Esophagus muscularis mucosa (tissue), 4 donors: ENCODE measurements at places on chromosomes 3 and 15. TPM values are rescaled to one million over a fixed set of nuclear protein-coding genes. Genes with fewer than 3 reads are reported as not detected.

GRCh38 chr15:49865925-49866757, 245.3 kb downstream of the DTWD1 start:
- H3K36me3 ChIP-seq = no peaks in the 10 kb centered on the region
- peaks cover 3% of the 10 kb centered on the region for H3K4me1 ChIP-seq
- H3K4me3 ChIP-seq = no peak overlapping the region
- H3K27ac ChIP-seq = no peak overlapping the region
- no peaks in the 10 kb centered on the region for H3K27me3 ChIP-seq

GRCh38 chr3:158572766-158573060, 1.7 kb downstream of the MLF1 start:
- no peaks in the 10 kb centered on the region for H3K27me3 ChIP-seq
- H3K4me1 ChIP-seq = peaks cover 8% of the 10 kb centered on the region
- DNase-seq = no peak
- H3K4me3 ChIP-seq = no peak overlapping the region
- H3K36me3 ChIP-seq = no peaks in the 10 kb centered on the region

DNA sequence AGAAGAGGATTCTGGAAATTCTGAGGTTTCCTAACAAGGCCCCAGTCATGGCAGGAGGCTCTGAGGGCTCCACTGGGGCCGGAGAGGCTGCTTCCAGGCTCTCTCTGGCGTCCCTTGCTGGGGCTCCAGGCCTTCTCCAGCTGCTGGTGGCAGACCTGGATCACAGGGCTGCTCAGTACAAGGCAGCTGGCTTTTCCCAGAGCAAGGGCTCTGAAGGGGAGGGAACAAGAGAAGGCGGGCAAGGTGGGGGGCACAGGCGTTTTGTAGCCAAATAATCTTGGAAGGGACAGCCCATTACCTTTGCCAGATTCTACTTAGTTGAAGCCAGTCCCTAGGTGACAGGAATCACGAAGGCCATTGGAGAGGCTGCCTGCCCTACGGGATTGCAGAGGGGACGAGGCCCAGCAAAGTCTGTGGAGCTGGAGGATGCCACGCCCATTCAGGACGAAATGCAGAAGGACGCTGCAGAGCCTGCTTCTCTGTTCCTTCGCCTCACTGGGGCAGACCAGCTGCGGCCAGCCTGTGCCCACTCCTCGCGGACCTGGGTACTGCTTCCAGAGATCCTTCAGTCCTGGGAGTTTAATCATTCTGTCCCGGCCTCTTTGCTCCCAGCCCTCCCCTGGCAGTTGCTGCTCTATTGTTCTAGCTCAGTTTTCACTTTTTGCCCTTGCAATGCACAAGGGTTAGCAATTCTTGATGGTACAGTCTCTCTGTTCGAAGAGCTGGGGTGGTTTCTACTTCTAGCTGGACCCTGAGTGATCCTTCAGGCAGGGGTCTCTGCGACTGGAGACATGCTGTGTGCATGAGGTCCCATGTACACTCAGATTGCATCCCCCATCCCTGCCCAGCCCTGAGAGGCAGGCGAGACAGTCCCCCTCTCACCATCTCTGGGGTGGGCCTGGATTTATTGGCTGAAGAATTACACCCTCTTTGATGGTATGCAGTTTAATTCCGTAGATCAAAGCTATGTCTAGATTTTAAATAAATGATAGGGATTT, 149.3 kb upstream of the MEF2A start:
- H3K4me1 ChIP-seq = no peaks in the 10 kb centered on the region
- no peak overlapping the region for H3K4me3 ChIP-seq
- H3K27ac ChIP-seq = no peak overlapping the region
- H3K36me3 ChIP-seq = no peaks in the 10 kb centered on the region
- DNase-seq = peak; percentile 74

DNA sequence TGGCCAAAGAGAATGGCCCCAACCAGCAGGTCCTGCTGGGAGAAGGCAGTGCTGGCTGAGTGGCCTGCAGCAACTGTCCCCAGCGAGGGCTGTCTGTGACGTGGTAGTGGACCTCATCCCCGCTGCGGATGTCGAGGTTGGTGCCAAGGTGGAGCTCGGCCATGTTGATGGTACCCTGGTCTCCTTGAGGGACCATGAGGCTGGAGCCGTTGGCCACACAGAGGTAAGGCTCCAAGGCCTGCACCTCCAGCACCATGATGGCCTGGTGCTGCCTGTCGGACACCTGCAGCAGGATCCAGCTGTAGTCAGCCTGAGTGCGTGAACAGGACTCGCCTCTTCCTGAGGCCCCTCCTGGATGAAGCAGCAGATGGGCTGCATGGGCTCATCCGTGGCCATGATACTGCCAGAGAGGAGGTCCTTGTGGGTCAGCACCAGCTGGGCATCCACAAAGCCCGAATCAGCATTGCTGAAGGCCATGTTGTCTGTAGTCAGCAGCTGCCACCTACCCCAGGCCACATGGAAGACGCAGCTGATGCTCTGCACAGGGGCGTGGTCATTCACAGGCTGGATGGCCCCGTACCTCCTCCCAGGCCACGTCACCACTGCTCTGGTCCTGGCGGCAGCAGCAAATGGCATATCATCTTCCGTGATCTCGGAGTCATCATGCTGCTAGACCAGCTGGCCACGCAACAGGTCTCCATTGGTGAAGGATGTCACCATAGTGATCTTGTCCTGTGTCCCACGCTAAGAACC, 167.5 kb downstream of the GOLGA6L4 start:
- no peak overlapping the region for H3K27ac ChIP-seq
- no peaks in the 10 kb centered on the region for H3K4me1 ChIP-seq
- peak; percentile 91 for DNase-seq
- H3K36me3 ChIP-seq = peaks cover 3% of the 10 kb centered on the region

GRCh38 chr3:182682263-182683241, 110.8 kb upstream of the ATP11B start:
- no peak overlapping the region for H3K27ac ChIP-seq
- no peaks in the 10 kb centered on the region for H3K36me3 ChIP-seq
- DNase-seq = no peak
- peak overlapping the region; percentile 49 for H3K4me3 ChIP-seq
- peaks cover 13% of the 10 kb centered on the region for H3K4me1 ChIP-seq

DNA sequence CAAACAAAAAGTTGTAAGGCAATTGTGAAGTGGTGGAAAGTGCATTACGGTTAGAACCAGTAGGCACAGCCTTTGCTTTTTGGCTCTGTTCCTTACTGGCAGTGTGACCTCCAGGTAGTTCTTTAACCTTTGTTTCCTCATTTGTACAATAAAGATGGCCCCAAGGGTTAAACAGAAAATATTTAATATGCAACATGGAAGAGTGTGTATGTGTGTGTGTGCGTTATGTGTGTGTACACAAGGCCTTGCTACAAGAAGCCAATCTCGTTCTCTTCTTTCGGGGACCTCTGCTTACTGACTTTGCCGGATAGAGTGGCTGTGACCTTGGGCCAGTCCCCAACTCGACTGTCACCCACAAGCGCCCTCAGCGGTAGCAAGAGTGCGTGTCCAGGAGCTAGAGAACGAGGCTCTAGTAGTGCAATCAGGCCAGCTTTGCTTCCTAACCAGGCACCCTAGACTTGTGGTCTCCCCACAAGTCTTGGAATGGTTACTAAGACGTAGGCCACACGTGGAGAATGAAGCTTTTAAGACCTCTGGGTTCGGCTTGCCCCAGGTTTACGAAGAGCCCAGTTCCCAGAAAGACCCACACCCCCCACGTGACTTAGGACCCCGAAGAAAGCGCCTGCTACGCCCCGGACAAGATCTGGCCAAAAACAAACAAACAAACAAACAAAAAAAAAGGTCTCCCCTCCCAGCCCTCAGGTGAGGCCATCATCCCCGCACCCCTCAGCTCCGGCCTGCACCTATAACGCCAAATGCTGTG, 593 bp downstream of the CIAO2A start:
- peak overlapping the region; percentile 90 for H3K27ac ChIP-seq
- DNase-seq = no peak
- H3K4me3 ChIP-seq = peak overlapping the region; percentile 70

DNA sequence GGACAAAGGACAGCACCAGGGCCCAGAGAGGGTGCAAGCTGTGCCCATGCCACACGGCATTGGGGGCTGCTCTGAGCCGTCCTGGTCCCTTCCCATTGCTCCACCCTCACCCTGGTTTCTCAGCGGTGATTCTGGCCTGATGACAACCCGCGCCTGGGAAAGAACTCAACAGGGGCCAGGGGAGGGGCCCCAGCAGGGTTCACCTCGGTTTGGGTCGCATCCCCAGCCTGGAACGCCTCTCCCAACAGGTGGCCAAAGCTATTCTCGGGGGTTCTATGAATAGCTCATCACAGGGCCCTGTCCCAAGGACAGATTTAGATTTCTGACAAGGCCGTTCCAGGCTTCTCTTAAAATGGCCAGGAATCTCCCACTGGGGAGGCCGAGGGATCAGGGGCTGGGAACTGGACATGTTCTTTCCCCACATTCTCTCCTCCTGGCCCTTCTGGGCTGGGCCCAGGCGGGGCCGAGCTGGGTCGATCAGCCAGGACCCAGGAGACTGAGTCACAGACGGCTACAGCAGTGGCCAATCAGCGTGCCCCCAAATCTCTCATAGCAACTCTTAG, 17.9 kb downstream of the GRIP2 start:
- H3K36me3 ChIP-seq = no peaks in the 10 kb centered on the region
- peaks cover 32% of the 10 kb centered on the region for H3K4me1 ChIP-seq
- DNase-seq = no peak
- H3K4me3 ChIP-seq = no peak overlapping the region
- H3K27ac ChIP-seq = peak overlapping the region; percentile 46

DNA sequence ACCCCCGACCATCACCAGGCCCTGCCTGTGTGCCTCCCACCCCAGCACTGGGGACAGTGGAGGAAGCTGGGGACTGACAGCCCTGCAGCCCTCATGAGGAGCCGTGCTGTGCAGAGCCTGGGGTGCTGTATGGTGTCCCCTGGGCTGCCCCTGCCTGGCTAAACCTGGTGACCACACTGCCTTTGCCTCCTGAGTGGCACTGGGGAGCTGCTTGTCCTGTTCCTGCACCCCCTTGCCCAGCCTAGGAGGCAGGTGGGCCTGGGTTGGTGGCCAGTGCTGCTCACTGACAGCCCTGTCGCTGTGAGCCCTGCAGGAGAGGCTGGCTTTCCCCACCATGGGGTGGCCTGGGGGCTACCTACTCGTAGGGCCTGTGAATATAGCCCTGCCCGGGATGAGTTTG, 159.4 kb downstream of the NSMCE3 start:
- no peak for DNase-seq
- no peak overlapping the region for H3K4me3 ChIP-seq
- H3K36me3 ChIP-seq = no peaks in the 10 kb centered on the region
- H3K27me3 ChIP-seq = peaks cover 50% of the 10 kb centered on the region

DNA sequence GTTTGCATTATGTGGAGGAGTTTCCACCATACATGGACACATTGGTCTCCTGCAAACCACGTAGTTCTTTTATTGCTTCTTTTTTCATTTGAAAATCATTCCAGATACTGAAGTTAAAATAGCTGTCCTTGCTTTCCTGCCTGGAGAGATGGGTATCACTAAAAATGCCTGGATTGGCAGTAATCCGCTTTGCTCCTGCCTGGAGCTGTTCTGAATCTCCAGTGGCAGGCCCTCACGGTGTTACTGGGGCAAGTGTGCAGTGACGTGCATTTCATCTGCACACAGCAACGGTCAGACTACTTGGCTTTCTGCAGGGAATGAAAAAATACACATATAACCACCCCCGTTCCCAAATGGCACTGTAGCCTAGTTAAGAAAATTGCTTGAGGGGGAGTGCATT, 272.9 kb downstream of the IL5RA start:
- H3K36me3 ChIP-seq = no peaks in the 10 kb centered on the region
- DNase-seq = no peak
- H3K4me3 ChIP-seq = no peak overlapping the region
- no peaks in the 10 kb centered on the region for H3K4me1 ChIP-seq

The CFAP92 gene
- total RNA-seq = 0.19 TPM

The TNFSF10 gene
- 31.4 TPM for total RNA-seq

The PLSCR5 gene
- not detected for total RNA-seq

The HMCES gene
- total RNA-seq = 26.7 TPM

The DUOXA2 gene
- total RNA-seq = not detected

The SLC12A1 gene
- not detected for total RNA-seq
